Activated T-cell treated with anti-CD3 and anti-CD28 coated beads for 24 hours (primary cell): ENCODE measurements at places on chromosomes 7 and 10.
A peak's percentile ranks its signal among the peaks of the same experiment; 100 is the strongest.

DNA sequence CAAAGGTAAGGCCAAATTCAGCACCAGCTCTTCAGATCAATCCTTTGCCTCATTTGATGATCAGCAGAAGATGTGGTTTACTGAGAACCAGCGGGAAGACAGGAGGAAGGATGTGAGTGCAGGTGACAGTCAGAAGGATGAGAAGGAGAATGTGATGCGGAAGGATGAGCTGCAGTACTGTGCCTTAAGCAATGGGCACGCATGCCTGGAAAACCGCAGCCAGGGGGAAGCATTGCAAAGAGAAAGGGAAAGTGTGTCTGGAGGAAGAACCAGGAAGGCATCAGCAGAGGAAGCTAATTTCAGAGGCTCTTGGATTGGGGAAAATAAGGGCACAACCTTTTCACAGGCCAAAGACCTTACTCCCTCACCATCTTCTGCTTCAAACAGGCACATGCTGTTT lies 25.7 kb downstream of the C10orf71 start:
- no peak for DNase-seq

DNA sequence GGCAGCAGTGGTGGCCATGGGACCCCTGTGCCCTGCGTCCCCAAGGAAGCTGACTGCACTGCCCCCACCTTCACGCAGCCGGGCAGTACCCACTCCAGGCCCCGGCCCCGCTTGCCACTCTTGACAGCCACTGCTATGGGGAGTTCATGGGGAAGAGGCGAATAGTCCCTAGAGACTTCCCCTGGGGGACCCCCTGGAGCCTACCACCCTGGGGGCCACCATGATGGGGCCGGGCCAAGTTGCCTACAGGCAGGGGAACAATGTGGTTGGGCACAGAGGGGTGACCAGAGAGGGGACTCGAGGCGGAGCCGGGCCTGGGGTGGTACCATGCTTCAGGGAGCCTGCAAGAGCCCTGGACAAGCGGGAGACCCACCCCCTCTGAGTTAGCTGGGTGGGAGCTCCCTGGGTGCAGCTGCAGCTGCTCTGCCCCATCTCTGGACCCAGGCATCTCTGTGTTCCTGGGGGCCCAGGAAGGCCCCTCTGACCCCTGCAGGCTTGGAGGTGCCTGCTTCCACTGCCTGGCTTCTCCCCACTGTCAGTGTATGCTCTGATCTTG lies 567.6 kb downstream of the GRM8 start:
- DNase-seq: no peak

DNA sequence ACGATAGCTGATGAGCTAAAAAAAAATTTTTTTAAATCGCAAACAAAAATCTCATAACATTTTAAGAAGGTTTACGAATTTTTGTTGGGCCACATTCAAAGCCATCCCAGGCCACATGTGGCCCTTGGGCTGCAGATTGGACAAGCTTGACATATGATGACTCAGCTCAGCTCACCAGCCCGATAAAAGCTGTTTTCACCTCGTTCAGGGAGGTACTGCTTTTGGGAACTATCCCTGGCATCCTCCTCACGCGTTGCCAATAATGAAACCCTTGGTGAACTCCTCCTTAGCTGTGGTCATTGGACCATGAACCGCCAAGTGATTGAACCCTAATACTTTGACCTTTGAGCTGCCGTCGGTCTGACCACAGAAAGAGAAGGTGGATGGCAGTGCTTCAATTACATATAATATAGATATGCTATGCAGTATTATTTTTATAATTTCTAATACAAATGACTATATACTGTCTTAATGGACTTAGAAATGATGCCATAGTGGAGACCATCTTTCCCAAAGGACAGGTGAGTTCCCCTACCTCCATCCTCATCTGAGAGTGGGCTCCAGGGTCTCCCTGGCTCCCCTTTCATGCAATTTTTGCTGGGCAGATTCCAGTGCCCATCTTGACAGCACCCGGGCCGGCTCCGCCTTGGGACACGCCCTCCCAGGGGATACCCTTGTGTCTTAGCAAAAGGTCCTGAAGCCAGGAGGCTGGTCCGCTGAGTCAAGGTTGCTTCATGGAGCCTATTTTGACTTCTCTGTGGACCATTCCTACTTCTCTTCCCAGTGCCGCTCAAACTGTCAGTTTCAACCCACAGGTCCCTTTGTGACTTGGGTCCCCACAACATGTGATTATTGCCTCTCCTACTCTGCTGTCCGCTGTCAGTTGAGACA lies 707.2 kb downstream of the PARD3 start:
- DNase-seq: no peak

DNA sequence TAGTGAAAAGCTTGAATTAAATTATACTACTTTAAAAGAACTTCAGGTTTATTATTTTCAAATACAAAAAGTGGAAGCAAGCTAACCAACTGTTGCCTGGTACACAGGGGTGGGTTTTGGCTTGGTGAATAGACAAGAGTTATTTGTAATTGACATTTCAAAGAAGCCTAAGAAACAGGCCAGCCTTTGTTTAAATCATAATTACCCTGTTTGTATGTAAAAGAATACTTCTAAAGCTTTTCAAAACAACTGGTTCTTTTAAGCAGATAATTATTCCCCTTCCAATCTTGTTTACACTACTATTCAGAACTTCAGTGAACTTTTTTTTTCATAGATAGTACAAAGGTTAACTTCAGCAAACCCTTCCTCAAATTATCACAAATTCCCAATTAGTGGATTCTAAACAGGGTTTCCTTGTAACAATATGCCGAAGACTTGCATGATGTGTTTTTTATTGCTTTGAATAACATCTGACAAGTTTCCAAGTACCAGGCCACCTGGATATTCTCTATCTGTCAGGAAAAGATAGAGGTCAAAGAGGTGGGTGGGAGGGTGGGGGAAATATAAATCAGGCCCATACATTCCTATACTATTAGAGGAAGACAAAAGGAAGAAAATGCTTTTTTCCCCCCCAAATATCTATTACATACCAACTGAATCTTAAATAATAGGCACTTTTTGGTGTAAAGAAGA lies 20.4 kb downstream of the SSMEM1 start:
- no peak for DNase-seq

GRCh38 chr10:37563715-37564108 lies 293.7 kb downstream of the ZNF248 start:
- no peak for DNase-seq

DNA sequence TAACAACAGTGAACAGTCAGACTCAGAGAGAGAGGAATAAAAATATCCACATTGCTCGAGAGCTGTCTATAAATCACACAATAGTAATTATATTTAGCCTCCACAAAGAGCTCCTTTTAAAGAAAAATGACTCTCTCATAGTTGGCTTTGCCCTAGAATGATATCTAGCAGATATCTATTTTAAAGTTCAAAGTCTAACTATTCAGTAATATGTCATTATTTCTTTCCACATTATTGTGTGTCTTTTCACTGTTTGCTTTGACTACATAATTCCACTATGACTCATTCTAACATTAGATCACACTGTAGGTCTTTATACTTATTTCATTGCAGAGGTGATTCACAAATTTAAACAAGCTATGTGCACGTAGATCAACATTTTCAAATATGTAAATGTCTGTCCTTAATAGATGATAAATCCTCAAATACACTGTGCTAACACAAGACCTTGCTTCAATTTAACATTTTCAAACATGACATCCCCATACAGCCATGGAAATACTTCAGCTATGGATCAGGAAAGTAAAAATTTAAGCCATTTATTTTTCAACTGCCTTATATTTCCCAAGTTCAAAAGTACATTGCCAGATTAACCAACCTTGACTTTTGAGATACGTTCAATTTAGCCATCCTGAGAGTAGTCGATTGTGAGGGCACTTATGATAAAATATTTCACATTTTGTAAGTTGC lies 99.9 kb upstream of the AKR1E2 start:
- no peak for DNase-seq

- DNase-seq: no peak
Observed at GRCh38 chr10:80133206-80133605, 676 bp downstream of the PLAC9 start.

DNA sequence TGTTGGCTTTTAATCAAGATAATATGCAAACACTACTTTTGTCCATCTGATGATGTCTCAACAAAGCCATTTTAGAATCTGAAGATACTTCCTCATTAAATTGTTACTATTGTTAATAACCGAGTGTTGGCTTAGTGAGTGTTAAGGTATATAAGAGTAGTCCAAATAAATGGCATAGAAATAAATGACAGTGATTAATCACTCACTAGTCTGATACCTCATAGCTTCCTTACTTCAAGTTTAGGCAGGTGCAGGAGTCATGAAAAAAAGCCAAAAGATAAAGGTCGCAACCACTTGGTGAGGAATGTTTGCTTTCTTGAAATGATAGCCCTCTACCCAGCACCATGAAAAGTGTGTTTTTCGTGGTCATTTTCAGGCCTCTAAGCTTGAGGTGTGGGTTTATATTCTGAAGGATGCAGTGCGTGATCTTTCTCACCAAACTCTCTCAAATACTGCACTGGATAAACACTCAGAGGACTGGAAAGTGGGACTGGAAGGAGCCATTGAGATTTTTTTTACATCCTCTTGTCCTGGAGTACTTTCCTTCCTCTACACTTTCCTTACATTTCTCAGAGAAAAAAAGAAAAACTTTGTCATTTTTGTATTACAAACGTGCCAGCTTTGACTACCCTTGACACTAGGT lies 138.1 kb downstream of the KIAA1217 start:
- no peak for DNase-seq

GRCh38 chr10:99529591-99530107 lies 3.1 kb upstream of the NKX2-3 start:
- DNase-seq: no peak

DNA sequence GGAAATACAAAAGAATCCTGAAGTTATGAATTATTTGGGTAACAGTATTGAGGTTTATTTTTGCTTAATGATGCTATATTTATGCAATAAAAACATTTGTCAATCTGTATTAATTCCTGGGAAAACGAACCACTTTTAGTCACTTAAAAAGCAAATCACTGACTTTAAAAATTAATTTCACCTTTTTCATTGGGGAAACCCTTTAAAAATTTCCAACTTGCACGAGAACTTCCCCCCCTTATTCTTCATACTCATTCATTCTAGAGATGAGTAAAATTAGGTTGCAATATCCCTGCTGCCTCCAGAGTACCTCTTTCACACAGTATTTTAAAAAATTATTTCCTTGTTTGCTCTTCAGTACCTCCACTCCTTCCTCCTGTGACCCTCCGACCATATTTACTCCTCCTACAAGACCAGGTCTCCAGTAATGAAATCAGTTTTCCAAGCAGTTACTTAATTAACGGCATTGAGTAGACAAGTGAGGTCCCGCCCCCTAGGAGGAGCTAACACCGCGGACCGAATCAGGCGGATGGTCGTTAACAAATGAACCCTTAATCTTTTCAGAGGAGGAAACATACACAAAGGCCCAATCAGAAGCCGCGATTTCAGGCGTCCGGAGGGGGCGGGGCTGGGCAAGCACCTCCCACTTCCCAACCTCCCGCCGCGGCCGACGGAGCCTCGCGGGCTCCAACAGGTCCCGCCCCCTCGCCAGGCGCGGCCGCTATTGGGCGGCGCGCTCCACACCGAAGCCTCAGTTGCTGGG lies 465 bp upstream of the TRIM24 start:
- DNase-seq: peak; percentile 97

GRCh38 chr10:50788951-50789945 lies 49.5 kb downstream of the ASAH2B start:
- DNase-seq: no peak

DNA sequence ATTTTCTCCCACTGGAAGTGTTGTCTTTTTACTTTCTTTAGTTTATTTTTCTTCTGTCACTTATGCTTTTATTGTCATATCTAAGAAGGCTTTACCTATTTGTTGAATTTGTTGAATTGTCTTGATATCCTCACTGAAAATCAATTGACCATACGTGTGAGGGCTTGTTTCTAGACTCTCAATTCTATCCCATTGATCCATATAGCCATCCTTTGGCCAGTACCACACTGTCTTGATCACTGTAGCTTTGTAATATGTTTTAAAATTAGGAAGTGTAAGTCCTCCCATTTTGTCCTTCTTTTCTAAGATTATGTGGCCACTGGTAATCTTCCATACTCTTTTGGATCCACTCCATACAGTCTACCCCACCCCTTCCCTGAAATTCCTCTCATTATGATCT lies 25.5 kb upstream of the MNX1 start:
- DNase-seq: no peak

GRCh38 chr7:31896925-31897324 lies 173.3 kb downstream of the PDE1C start:
- no peak for DNase-seq

DNA sequence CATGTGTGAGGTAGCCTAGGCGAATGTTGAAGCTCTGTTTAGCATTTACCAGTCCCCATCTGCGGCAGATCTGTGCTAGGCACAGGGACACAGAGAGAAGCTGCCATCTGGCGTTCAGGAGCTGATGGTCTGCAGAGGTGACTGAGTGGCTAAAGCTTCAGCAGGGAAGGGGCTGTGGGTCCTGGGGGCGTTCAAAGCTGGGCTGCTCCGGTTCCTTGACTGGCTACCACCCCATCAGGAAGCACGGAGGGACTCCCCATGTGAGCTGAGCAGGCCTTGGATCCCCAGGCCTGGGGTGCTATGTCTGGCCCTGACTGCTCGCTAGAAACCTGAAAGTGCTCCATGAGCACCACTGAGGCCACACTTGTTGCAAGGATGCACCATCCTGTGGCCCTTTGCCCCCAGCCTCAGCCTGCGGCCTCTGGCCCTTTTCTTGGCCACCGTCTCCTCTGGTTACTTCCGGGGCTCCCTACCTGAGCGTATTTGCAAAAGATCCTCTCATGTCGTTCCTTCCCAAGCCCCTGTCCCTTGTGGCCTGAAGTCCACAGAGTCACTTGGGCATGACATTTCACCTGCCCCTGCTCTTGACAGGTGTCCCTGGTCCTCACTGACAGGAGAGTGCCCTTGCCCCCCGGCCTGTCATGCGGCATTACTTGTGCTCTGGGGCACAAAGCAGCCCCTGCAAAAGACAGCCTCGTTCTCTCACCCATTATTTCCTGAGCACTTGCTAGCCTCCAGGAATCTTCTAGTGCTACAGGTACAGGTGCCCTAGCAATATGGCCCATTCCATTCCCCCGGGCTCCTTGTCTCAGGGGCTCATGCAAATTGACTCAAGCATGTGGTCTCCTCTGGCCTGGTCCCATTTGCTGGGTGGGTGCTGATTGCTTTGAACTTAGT lies 108.1 kb downstream of the GLRX3 start:
- DNase-seq: no peak

GRCh38 chr7:22671177-22671879 lies 55.7 kb upstream of the IL6 start:
- DNase-seq: no peak

GRCh38 chr7:100211342-100211780 lies 8.4 kb upstream of the PVRIG start:
- DNase-seq: peak; percentile 32

- DNase-seq: no peak
Observed at GRCh38 chr10:104351061-104351702, 2.5 kb upstream of the CFAP58 start.

GRCh38 chr10:75904499-75905283 lies 473.3 kb downstream of the LRMDA start:
- DNase-seq: no peak

- DNase-seq: no peak
Observed at GRCh38 chr7:140863867-140864266, 60.9 kb downstream of the BRAF start.

DNA sequence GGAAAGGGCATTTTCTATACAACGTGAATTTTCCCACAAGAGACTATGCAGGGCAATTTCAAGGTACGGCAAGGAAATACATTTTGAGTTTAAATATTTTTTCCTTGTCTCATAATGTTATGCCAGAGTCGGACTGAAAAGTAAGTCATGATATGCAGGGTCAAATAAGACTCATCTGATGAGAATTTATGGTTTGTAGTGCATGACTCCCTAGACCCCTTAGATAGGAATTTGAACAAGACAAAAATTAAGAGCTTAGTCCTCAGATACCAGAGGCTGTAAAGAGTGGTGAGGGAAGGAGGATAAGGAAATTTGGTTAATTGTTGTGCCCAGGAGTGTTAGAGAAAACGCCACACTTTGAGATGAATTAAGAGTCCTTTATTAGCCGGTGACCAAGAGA lies 616.6 kb downstream of the XPNPEP1 start:
- DNase-seq: no peak
